ENCODE measurements at places on chromosomes 13 and 19.

GRCh38 chr13:90272356-90272755 lies 1075.1 kb upstream of the MIR17HG start:
- DNase-seq = no peak

- DNase-seq = no peak
These were observed 240.0 kb downstream of the ENOX1 start for GRCh38 chr13:43546816-43547215.

GRCh38 chr19:47598407-47599349 lies 10.3 kb upstream of the BICRA start:
- DNase-seq = no peak

- DNase-seq = no peak
These were observed 200.2 kb downstream of the DCLK1 start for GRCh38 chr13:35930665-35931631.

DNA sequence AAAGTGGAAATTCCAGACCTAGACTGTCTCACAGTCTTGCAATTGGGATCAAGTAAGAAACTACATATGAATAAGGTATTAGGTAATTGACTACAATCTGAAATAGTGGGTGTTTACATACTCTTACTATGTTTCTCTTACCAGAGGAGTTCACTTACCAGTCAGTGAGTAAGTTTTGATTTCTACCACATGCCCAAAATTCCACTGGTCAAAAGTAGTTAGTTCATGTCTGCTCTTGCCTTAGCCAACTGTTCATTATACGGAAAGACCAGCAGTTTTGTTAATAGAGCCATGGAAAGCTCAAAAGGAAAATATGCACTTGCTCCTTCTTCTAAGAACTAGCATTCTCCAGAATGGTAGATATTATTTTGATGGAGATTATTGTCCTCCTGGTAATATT lies 490.8 kb downstream of the RFC3 start:
- no peak for DNase-seq

GRCh38 chr13:111947026-111947810 lies 119.7 kb upstream of the SOX1 start:
- no peak for DNase-seq

DNA sequence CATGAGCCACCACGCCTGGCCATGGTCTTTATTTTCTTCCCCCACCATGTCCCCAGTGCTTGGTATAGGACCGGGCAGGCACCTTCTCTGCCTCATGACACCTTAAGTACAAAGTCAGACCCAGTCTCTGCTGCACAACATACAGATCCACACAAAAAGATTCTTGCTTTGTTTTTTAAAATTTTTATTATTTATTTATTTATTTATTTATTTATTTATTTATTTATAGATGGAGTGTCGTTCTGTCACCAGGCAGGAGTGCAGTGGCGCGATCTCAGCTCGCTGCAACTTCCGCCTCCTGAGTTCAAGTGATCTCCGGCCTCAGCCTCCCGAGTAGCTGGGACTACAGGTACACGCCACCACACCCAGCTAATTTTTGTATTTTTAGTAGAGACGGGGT lies 2.5 kb upstream of the NFIX start:
- no peak for DNase-seq

DNA sequence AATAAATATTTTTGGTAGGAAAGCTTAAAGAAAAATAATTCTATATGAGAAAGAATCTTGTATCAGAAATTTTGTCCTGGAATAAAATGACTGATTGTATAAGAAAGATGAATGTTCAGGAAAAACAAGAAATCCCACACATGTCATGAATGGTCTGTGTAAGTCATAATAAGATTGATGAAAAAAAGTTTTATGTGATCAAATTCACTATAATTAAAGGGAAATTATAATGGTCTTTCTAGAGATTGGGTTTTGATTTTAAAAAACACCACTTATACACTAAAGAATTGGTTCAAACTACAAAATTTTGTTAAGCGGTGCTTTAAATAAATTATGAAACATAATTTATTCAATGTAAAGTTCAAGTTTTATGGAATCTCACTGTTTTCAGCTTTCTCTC lies 7.2 kb upstream of the ZNF841 start:
- DNase-seq = no peak

GRCh38 chr19:15841875-15842569 lies 26.6 kb upstream of the OR10H1 start:
- DNase-seq = no peak
